ENCODE measurements at places on chromosomes 4 and X. TPM values are rescaled to one million over a fixed set of nuclear protein-coding genes. Genes with fewer than 3 reads are reported as not detected.

DNA sequence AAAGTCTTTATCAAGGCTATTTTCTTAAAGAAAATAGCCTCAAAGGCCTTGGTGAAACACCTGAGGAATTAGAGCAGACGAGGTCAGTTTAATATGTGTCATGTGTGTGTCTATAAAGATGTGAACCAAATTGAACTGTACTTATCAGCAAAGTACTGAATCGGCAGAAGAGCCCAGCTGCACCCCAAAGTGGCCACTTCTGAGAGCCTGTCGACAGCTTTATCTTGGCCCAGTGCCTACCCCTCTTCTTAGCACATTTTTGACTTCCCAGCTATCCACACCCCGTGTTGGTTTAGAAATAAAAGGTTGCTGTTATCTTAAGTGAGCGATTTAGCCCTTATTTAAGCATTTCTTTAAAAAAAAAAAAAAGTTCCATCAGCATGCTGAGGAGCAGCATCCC, 329.7 kb downstream of the FBXW7 start:
- no peaks in the 10 kb centered on the region for H3K36me3 ChIP-seq
- H3K27ac ChIP-seq: no peak overlapping the region
- peaks cover 7% of the 10 kb centered on the region for H3K4me1 ChIP-seq
- H3K4me3 ChIP-seq: no peak overlapping the region

- peaks cover 4% of the 10 kb centered on the region for H3K27me3 ChIP-seq
- H3K4me3 ChIP-seq: no peak overlapping the region
- no peaks in the 10 kb centered on the region for H3K36me3 ChIP-seq
- H3K4me1 ChIP-seq: peaks cover 43% of the 10 kb centered on the region
- peak overlapping the region; percentile 62 for H3K27ac ChIP-seq
Measured at GRCh38 chrX:68419975-68420374, 13.3 kb downstream of the OPHN1 start.

DNA sequence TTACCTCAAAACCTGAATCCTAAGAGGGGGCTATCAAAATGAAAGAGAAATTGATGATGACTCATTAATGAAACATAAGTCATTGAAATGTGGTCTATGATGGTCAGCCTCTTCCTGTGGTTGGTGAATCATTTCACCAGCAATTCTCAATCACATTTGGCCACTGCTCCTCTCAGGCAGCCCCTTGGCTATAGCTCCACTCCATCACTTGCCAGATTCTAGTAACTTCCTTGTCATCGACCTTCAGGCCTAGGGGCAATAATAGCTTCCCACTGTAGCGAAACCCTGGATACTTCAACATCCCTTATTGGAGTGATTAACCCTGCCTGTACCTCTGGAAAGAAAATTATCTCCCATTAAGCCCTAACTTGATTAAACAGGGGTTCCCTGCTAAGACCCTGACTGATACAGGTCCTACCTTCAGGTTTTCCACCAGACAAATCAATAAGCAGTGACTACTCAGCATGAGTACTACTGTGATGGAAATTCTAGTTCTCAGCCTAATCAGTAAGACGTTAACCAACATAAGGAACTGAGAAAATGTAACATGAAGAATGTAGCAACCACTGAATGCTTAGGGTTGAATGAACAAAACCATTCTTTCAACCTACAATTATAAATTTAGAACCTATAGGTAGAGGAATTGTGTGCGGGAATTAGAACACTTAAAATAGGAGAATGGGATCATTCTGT, 30.4 kb downstream of the ADH7 start:
- H3K4me1 ChIP-seq: peaks cover 28% of the 10 kb centered on the region
- no peak for DNase-seq
- no peaks in the 10 kb centered on the region for H3K27me3 ChIP-seq
- H3K36me3 ChIP-seq: no peaks in the 10 kb centered on the region
- H3K27ac ChIP-seq: peak overlapping the region; percentile 24
- no peak overlapping the region for H3K4me3 ChIP-seq

- H3K27ac ChIP-seq: no peak overlapping the region
- H3K36me3 ChIP-seq: no peaks in the 10 kb centered on the region
- H3K4me3 ChIP-seq: no peak overlapping the region
- H3K27me3 ChIP-seq: no peaks in the 10 kb centered on the region
- DNase-seq: no peak
- H3K4me1 ChIP-seq: no peaks in the 10 kb centered on the region
Measured at GRCh38 chrX:128769495-128769894, 717.3 kb upstream of the ACTRT1 start.

DNA sequence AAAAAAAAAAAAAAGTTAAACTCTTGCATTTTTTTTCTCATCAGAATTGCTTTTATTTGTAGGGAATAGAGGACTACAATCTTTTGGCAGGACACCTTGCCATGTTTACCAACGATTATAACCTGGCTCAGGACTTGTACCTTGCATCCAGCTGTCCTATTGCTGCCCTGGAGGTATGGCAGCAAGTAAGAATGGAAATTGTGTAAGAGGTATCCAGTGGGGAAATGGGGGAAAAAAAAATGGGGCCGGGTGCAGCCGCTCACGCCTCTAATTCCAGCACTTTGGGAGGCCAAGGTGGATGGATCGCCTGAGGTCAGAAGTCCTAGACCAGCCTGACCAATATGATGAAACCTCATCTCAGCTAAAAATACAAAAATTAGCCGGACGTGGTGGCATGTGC, 49.8 kb downstream of the WDR19 start:
- H3K4me3 ChIP-seq: no peak overlapping the region
- peaks cover 10% of the 10 kb centered on the region for H3K36me3 ChIP-seq
- no peaks in the 10 kb centered on the region for H3K4me1 ChIP-seq

- no peak overlapping the region for H3K27ac ChIP-seq
- no peaks in the 10 kb centered on the region for H3K27me3 ChIP-seq
- H3K4me3 ChIP-seq: no peak overlapping the region
- peaks cover 21% of the 10 kb centered on the region for H3K4me1 ChIP-seq
- H3K36me3 ChIP-seq: no peaks in the 10 kb centered on the region
Measured at GRCh38 chr4:36254371-36254770, 10.1 kb upstream of the ARAP2 start.

- H3K27me3 ChIP-seq: no peaks in the 10 kb centered on the region
- peaks cover 35% of the 10 kb centered on the region for H3K4me1 ChIP-seq
- DNase-seq: peak; percentile 89
- peak overlapping the region; percentile 50 for H3K27ac ChIP-seq
Measured at GRCh38 chr4:38058151-38058550, 98.0 kb downstream of the PTTG2 start.

- H3K4me3 ChIP-seq: no peak overlapping the region
- H3K27ac ChIP-seq: no peak overlapping the region
- H3K27me3 ChIP-seq: no peaks in the 10 kb centered on the region
- DNase-seq: no peak
- H3K36me3 ChIP-seq: no peaks in the 10 kb centered on the region
Measured at GRCh38 chrX:134144231-134144630, 92.8 kb upstream of the CCDC160 start.

DNA sequence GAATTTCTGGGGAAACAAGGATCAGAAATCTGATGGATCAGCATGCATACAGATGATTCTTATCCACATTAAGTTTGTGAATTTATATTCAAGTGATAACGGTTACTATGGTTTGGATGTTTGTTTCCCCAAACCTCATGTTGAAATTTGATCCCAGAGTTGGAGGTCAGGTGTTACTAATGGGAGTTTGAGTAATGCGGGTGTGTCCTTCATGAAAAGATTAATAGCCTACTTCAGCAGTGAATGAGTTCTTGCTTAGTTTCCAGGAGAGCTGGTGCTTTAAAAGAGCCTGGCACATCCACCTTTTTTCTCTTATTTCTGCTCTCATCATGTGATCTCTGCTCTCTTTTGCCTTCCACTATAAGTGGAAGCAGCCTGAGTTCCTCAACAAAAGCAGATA, 712.4 kb downstream of the IL1RAPL1 start:
- H3K4me1 ChIP-seq: no peaks in the 10 kb centered on the region
- H3K27me3 ChIP-seq: no peaks in the 10 kb centered on the region
- H3K4me3 ChIP-seq: no peak overlapping the region
- no peak overlapping the region for H3K27ac ChIP-seq

- no peaks in the 10 kb centered on the region for H3K36me3 ChIP-seq
- H3K27me3 ChIP-seq: no peaks in the 10 kb centered on the region
- H3K4me1 ChIP-seq: no peaks in the 10 kb centered on the region
- DNase-seq: no peak
Measured at GRCh38 chrX:1903236-1903935, 288.5 kb downstream of the ASMT start.

- H3K27me3 ChIP-seq: no peaks in the 10 kb centered on the region
- H3K4me1 ChIP-seq: no peaks in the 10 kb centered on the region
- DNase-seq: no peak
- H3K36me3 ChIP-seq: no peaks in the 10 kb centered on the region
- no peak overlapping the region for H3K4me3 ChIP-seq
Measured at GRCh38 chr4:15506464-15506863, 36.8 kb downstream of the CC2D2A start.

- DNase-seq: no peak
- no peaks in the 10 kb centered on the region for H3K36me3 ChIP-seq
- no peak overlapping the region for H3K27ac ChIP-seq
Measured at GRCh38 chr4:159434114-159434870, 331.4 kb downstream of the RAPGEF2 start.

DNA sequence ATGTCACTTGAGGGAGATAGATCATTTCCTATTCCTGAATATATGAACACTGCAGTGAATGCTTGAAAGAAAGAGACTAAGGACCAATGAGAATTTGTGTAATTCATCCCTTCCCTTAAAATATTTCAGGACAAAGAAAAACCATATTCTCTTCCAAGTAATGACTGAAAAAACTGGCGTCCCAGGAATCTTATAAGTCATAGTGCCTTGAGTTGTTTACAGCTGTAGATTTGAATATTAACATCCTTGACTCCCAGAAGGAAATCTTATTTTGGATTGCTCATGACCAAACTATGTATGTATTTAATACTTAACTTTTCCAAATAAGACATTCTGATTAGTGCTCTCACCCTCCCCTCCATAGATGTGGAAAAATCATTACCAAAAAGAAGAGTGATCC, 55.5 kb downstream of the CLDN22 start:
- H3K36me3 ChIP-seq: peaks cover 33% of the 10 kb centered on the region
- H3K4me3 ChIP-seq: no peak overlapping the region
- H3K4me1 ChIP-seq: peaks cover 11% of the 10 kb centered on the region
- no peak for DNase-seq
- no peaks in the 10 kb centered on the region for H3K27me3 ChIP-seq
- H3K27ac ChIP-seq: no peak overlapping the region

DNA sequence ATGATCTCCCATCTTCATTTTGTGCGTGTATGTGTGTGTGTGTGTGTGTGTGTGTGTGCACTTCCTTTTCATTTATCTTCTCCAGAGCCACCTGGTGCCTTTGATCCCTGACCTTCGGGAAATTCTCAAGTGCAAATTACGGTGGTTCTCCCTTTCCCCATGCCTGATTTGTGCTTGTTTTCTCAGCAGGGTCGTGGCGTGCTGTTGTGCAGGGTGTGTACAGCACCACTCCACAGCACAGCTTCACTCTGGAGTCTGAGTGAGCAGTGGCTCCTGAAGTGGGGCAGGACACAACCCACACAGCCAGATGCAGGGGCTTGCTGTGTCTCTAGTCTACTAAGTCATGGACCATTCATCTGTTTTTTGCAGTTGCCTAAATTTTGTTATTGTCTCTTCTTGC, 114.2 kb upstream of the TBC1D9 start:
- H3K4me1 ChIP-seq: peaks cover 14% of the 10 kb centered on the region
- H3K4me3 ChIP-seq: no peak overlapping the region

Gene KCNIP4
- 5.7 TPM for total RNA-seq

Gene KIAA1210
- total RNA-seq: 0.94 TPM

Gene PHF8
- 30.4 TPM for total RNA-seq
